WTC11 (cell line): ENCODE measurements at places on chromosomes 5 and 9. TPM values are rescaled to one million over a fixed set of nuclear protein-coding genes. Genes with fewer than 3 reads are reported as not detected.

The CDC20B gene
- total RNA-seq: not detected in 3 replicates

DNA sequence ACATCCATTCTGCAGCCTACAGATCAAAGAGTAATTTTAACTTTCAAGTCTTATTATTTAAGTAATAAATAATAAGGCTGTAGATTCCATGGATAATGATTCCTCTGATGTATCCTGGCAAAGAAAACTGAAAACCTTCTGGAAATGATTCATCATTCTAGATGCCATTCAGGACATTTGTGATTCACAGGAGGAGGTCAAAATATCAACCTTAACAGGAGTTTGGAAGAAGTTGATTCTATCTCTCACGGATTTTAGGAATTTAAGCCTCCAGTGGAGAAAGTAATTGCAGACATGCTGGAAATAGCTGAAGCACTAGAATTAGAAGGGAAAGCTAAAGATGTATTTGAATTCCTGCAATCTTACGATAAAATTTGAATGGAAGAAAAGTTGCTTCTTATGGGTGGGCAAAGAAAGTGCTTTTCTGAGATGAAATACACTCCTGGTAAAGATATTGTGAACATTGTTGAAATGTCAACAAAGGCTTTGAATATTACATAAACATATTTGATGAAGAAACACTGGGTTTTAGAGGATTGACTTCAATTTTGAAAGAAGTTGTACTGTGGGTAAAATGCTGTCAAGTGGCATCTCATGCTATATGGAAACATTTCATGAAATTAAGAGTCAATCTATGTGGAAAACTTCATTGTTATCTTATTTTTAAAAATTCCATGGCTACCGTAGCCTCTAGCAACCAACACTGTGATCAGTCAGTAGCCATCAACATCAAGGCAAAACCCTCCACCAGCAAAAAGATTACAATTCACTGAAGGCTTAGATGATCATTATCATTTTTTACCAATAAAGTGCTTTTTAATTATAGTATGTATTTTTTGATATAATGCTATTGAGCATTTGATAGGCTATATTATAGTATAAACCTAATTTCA is 1141.0 kb downstream of the CDH12 start:
- DNase-seq: no peak

- DNase-seq: no peak
Measured at GRCh38 chr9:79007701-79008483, 563.9 kb upstream of the TLE4 start.

DNA sequence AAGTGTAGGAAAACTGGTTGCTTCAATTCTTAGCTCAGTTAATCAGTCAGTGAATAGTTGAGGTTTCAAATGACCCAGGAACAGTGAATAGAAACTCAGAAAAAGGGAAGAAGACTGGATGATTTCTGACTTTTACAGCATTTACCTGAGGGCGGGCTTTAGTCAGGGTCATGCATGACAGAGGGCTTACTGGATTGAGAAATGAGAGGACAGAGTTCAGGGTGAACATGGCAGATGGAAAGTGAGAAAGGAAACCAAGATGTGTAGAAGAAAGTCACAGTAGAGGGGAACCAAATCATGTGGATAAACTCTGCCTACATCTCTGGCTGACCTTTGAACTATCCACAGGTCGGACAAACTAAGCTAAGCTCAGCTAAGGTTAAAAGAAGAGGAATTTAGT is 596.0 kb downstream of the SEMA5A start:
- DNase-seq: no peak
